Activated CD8-positive, alpha-beta memory T cell treated with anti-CD3 and anti-CD28 coated beads for 4 hours (primary cell): ENCODE measurements at places on chromosomes 12 and 14.

- DNase-seq: no peak
Measured at GRCh38 chr12:19630536-19630935, 191.2 kb downstream of the AEBP2 start.

DNA sequence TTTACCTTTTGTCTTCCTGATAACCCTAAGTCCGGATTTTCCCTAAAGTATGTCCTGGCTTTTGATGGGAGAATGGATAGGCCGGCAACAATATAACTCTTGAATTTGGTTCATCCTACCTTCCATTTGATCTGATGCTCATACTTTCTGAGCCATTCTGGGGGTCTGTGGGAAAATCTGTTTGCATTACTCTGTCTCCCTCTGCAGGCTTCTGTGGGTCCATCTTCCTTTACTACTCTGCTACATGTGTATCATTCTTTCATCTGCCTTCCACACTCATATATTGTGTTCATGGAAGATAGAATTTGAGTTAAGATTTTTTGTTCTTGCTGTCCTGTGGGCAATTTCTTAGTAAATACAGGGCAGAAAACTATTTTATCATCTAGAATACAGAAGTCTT is 101.5 kb downstream of the NAV3 start:
- DNase-seq: no peak

- DNase-seq: no peak
Measured at GRCh38 chr12:93469386-93469785, 2.1 kb downstream of the MRPL42 start.

DNA sequence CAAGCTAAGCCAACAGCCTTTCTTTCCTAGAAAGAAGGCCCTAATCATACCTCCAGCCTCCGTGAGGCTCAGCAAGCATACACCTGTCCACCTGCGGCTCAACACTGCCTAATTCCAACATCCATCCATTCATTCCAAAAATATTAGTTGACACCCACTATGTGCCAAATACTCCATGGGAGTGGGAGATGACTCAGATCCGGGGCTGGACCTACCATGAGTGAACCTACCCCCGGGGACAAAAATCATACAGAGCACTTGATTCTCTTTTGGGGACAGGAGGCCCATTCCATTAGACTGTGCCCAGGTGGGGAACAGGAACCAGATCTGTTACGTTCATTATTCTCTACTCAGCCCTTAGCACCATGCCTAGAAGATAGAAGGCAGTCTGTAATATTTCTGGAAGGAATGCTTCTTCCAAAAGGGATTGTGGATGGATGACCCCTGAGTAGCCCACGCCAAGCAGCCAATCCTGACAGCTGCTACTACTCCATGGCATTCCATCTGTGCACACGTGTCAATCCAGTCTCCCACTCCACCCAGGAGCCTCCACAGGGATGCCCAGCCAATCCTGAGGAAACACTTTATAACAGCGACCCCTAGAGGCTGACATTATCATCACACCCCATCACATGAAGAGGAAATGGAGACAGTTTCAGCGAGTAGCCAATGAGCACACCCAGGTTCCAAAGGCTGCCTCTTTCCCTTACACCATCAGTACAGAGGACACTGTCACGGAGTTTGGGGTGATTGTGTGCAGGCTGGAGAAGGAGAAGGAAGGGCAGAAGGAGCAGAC is 170.7 kb downstream of the ESRRB start:
- DNase-seq: no peak

GRCh38 chr14:76761136-76761959 is at the start of gene VASH1:
Gene VASH1 (plus strand): TSS chr14:76761468. CDS start chr14:76762822, 1,354 bp downstream.
- DNase-seq: peak; percentile 36

DNA sequence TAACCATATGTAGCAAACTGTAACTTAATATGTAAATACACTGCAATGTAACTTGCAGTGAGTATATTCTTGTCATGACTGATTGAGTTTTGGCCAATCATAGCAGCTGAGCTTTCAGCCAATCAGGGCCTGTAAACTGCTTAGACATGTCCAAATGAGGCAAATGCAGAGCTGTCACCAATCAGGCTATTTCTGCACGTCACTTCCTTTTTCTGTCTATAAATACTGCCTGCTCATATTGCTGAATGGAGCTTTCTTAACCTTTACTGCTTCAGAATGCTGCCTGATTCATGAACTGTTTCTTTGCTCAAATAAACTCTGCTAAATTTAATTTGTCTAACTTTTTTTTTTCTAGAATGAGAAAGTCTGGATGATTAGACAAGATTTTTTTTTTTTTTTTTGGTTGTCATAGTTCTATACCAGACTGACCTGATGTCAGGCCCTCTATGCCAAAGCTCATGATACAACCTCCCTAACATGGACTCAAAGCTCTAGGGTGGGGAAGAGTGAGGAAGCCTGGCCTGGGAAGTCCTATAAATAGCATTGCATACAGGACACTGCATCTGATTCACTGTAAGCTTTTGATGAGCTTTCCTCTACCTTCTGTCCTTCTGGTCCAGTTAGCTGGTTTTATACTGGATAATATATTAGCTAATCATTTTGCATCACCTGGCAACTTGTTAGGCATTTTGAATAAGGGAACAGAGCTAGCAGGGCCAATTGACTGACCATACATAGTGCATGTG is 12.0 kb downstream of the MGP start:
- DNase-seq: no peak

DNA sequence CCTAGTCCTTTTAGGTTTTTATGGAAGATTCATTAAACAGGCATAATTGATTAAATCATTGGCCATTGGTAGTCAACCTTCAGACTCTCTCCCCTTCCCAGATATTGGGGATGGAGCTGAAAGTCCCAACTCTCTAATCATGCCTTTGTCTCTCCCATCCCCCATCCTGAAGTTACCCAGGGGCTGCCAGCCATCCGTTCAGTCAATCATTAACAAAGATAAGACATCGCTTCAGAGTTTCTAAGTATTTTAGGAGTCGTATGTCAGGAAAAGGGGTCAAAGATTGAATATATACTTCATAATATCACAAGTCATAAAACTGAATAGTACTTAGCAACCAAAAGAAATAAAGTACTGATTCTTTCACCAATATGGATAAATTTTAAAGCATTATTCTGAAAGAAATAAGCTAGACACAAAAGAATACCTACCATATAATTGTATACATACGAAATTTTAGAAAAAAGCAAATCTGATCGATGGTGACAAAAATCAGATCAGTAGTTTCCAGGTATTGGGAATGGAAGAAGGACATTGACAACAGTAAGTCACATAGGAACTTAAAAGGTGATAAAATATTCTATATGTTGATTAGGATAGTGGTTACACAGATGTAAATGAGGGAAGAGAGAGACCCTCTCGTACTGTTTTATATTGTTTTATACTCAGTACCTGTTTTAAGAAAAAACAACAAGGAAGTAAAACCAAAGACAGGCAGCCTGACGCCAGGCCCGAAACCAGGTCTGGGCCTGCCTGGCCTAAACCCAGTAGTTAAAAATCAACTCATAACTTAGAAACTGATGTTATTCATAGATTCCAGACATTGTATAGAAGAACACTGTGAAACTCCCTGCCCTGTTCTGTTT is 414.4 kb downstream of the DAD1 start:
- DNase-seq: no peak

- DNase-seq: no peak
Measured at GRCh38 chr12:110743571-110744093, 941 bp upstream of the PPP1CC start.

DNA sequence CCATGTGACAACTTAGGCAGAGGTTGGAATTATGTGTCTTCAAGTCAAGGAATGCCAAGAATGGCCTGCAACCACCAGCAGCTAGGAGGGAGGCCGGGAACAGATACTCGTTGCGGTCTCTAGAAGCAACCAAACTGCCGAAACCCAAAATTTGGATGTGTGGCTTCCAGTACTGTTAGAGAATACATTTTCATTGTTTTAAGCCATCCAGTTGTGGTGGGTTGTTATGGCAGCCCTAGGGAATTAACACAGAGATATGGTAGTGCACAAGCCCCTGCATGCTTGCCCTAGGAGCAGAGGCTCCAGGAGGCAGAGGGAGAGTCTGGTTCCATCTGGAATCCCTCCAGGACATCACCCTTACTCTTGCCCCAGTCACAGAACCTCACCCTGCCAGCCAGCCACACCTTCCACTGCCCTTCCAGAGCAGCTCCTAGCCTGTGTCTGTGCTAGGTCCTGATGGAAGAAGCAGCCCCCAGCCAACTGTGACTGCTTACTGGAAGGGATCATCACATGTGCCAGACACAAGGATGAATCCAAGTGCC is 19.5 kb downstream of the PITPNM2 start:
- DNase-seq: no peak

DNA sequence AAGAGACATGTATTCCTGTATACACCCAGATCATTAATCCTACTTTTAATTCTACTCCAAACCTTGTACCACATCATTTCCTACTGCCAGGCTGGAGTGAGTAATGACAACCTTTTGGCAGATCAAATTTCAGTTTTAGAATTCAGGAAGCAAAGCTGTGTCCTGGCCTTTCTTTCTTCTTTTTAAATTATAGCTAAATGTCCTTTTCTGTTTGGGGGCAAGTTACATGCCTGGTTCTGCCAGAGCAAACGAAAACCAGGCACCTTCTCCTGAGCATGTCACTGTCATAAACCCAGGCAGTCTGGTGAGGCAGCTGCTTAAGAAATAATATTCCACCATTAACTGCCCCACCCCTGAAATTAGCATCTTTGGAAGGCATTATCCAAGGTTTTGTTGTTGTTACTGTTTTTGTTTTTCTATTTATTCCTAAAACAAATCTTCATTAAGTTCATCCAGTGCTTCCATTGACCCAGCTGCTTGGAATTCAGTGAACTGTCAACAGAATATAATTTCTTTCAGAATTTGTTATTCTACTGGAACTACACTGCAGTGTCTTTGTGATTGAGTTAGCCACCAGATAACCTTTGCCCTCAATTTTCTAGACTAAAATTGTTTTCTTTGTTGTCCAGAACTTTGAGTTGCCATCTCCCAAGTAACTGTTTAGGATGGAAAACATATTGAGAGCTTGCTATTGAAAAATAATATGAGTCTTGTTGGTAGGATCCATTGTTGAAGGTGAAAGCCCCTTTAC is 33.2 kb downstream of the SAMD4A start:
- no peak for DNase-seq

DNA sequence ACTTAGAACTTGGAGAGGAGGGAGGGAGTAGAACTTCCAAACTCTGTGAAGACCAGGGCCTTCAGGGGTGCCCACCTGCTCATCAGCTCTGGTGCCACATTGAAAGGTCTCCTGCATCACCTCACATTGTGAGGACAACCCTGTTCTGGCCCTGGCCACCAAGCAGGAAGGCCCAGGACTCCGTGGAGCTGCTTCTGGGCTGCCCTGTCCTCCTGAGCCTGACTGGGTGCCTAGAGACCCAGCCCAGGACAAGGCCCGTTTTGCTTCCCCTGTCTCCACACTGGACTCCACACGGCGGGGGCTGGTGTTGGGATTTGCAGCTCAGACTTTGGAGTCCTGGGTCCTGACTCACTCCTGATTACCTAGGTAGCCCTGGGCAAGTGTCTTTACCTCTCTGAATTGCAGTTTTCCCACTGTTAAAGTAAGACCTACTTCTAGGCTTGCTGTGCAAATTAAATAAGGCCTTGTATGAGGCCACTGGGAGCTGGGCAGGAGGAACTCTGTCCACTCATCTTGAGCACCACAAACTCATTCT is 12.5 kb upstream of the KRT82 start:
- DNase-seq: no peak

DNA sequence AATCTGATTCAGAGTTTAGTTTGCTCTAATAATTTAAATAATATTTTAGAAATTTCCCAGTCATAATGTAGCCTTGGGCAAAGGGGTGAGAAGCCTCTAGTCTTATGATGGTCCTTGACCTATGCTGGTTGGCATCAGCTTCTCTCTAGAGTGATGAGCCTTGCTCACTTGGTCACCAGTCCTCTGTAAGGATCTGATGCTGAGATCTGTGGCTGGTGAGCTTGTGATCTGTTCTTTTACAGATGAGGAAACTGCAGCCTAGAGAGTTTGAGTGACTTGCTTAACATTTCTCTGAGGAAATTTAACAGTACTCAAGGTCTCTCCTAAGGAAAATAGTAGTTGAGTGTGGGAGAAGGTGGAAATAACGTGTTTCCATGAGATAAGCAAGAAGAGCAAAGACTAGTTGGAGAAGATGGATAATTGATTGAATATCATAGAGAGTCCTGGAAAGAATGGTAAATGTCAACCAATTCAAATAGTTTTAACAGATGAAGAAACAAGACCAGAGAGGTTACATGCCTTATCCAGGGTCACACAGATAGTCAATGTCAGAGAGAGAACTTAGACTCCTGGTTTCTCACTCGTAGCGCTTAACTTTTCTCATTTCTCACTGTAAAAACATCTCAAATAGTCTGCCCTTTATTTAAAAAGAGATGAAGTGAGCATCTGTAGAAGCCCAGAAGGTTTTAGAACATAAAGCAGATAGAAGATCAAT is 89.7 kb upstream of the ETV6 start:
- DNase-seq: no peak

DNA sequence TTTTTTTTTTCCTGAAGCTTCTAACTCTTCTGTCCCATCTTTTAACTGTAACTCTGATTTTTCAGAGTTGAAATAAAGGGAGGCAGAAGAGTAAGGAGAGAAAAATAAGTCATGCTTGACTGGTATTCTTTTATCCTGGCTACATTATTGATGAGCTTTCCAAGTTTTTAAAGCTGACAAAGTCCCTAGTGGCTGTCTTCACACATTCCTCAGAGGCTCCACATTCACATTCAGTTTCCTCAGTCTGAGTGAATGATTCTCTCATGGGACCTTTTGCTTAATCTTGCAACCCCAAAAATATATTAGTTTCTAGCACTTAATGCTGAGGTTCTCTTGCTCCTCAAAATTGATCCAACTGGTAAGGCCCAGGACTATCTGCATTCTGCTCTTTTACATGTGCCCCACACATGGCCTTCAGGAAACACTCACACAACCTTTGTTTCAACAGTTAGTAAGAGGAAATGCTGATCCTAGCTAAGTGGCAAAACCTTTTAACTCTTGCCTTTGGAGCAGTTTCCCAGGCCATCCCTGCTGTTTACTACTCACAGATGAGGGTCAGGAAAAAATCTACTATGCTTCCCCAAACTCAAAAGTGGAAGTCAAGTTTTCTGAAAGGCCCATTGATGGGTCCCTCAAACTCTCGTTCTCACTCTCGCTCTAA is 61.7 kb upstream of the SLC6A15 start:
- no peak for DNase-seq

GRCh38 chr12:13799574-13799973 is 181.8 kb downstream of the GRIN2B start:
- no peak for DNase-seq

- DNase-seq: no peak
Measured at GRCh38 chr12:40098406-40099145, 7.3 kb downstream of the SLC2A13 start.

DNA sequence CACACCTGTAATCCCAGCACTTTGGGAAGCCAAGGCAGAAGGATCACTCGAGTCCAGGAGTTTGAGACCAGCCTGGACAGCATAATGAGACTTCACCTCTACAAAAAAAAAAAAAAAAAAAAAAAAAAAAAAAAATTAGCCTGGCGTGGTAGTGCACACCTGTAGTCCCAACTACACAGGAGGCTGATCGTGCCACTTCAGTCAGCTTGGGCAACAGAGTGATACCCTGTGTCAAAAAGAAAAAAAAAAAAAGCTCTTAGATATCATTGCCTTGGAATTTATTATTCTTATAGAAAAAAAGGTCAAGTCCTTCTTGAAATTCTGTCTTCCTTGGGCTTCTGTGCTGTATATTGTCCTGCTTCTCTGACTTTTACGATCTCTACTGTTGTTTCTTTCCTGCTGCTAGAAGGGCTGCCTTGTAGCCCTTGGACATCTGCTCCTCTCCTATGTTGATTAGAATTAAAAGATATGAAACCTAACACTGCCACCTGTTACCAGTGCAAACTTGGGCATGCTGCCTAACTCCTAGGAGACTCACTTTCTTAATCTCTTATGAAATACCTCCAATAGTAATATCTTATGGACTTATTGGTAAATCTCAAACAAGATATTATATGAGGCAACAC is 5.7 kb downstream of the TMEM19 start:
- DNase-seq: no peak
